ENCODE measurements at places on chromosomes 4 and X.

GRCh38 chrX:2500803-2501558, at the start of the genes DHRSX and ZBED1:
Gene DHRSX, minus strand, starts transcription at chrX:2500976. Its CDS starts 51 bp downstream, at chrX:2500925.
Gene ZBED1, minus strand, starts transcription at chrX:2500976. Its CDS starts 10,257 bp downstream, at chrX:2490719.
- DNase-seq: no peak

DNA sequence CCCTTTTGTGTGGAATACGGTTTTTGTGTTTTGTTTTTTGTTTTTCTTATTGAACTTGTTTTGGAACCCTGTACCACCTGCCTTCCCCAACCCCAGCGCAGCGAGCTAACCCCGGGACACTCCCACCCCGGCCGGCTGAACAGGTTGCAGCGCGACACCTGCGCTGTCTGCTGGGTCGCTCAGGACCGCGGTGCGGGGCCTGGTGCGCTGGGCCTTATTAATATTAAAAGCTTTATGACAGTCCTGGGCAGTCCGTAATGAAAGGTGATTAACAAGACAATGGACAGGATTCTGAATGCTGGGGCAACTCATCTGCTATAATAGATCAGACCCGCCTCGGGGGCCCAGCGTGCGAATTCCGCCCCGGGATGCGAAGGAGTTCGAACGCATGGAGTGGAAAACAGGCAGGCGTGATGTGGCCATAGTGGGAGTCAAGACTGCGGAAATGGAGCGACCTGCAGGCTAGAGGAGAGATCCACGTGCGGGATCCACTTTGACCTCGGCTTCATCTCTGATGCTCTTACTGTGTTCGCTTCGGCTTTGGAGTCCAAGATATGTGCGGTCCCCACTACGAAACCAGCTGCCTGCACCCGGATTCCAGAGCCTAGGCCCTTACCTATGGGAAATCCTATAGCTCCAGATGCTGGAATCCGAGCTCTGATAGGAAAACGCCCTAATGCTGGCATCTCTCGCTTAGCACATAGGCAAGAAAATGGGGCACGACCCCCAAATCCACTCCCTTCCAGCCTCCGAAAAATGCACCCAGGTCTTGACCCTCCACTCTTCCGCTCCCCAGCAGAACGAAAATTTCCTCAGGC, 69.0 kb upstream of the TMEM33 start:
- DNase-seq: no peak

DNA sequence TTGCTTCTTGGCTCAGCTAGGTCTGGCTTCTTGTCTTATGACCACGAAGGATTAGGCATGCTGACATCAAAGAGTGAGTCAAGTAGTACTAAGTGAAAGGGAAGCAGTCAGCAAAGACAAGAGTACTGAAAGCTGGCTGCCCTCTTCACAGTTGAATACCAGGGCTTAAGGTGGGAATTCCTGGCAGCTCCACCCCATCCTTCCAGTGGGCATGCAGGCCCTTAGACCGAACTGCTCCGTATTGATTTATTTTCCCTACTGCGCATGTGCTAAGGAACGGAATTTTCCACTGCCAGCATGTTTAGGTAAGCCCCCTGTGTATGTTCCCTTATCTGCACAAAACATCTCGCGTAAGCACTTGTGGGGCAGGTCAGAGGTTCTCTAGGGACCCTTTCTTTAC, 2320.1 kb downstream of the ARAP2 start:
- DNase-seq: no peak

DNA sequence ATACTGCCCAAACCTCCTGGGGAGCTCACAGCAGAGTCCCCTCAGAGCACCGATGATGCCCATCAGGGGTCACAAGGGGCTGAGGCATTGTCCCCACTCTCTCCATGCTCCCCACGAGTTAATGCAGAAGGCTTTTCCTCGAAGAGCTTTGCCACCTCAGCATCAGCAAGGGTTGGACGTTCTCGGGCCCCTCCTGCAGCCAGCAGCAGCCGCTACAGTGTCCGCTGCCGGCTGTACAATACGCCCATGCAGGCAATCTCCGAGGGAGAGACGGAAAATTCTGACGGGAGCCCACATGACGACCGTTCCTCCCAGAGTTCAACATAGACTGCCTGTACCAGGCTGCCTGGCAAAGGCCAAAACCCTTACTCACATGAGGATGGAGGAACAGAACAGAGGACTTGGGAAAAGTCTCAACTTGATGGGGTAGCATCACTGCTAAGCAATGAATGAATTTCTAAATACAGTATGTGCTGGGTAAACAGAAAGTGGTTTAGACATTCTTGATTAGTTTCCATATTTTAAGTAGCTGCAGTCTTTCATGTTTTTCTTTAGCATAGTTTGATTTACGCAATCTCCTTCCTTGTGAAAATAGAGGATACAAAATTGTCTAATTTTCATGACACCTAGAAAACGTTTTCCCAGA, 5.0 kb upstream of the SCML1 start:
- DNase-seq: no peak

GRCh38 chrX:130378024-130378669, 7.3 kb downstream of the GPR119 start:
- DNase-seq: no peak

DNA sequence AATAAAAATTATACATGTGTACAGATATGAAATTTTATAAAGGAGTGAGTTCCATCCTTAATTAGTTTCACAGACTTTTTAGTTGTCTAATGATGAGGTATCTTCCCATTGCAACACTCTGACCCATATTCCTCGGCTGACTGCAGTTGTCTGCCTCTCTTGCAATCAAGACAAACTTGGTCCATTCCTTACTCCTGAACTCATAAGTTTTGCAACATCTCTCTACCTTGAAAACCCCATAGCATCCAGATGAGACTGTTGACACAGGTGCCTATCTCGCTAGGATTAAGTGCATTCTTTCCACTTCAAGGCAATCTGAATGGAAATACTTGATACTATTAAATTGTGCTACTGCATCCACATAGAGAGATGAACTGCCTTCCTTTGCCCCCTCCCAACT, 2.3 kb downstream of the XKRX start:
- no peak for DNase-seq

GRCh38 chr4:186298031-186298647, 32.1 kb downstream of the F11 start:
- no peak for DNase-seq

- DNase-seq: no peak
Measured at GRCh38 chrX:15310117-15310516, 5.3 kb downstream of the ASB11 start.

- no peak for DNase-seq
Measured at GRCh38 chr4:1344696-1345095, 2.3 kb upstream of the UVSSA start.

DNA sequence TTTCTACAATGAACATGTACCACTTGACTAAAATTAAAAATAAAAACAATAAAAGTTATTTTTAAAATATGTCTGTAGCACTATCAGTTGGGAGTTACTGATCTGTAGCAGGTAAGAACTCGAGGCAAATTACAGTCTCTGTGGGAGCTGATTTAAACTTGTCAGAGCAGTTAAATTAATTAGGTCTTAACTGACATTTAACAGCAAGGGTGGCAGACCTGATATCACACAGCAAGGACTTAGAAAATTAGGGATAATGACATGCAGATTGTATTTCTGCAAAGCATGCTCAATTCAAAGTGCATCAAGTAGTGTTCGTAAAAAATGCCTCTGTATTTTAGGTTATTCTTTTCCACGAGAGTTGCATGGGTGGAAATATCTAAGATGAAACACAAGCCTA, 208.9 kb downstream of the SPATA18 start:
- no peak for DNase-seq
